ENCODE measurements at places on chromosomes 5 and 9.
A peak's percentile ranks its signal among the peaks of the same experiment; 100 is the strongest.

DNA sequence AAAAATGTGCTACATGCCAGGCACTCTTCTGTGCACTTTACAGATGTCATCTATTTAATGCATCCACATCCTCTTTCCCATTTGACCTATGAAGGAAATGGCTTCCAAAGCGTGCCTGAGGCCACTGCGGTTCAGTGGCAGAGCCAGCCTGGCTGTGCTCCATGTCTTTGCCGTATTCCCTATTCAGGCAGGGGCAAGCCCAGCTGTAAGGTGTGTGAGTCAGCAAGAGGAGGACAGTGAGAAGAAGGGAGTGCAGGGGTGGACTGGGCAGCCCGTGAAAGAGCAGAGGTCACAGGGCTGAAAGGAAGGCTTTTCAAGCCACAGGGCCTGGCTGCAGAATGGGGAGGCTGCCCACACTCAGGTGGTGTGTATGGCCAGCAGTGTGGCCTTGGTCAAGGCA lies 91.7 kb downstream of the HRH2 start:
- no peak for DNase-seq

DNA sequence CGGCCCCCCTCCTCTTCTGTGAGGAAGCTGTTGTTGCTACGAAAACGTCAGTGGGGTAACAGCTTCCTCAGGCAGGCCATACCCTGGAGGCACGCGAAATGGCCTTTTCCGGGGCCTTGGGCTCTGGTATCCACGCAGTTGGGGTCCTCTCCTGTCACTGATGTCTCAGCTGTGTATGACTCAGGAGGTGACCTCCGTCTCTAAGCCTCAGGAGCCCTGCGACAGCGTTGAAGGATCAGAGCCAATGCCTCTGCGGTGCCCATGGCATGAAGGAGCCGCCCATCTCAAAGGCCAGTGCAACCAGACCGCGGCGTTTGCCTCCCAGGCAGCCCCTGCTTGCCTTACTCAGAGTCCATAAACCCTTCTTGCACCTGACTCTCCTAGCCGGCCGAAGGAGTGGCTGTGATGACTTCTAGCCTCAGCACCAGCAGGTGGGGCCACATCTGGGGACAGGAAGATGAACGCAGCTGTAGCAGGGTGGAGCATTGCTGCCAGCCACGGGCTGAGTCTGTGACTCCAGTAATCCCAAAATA lies 1.0 kb upstream of the MXD3 start:
- peak; percentile 16 for DNase-seq

GRCh38 chr9:73869264-73869663 lies 627.9 kb upstream of the RORB start:
- DNase-seq, result peak; percentile 29

DNA sequence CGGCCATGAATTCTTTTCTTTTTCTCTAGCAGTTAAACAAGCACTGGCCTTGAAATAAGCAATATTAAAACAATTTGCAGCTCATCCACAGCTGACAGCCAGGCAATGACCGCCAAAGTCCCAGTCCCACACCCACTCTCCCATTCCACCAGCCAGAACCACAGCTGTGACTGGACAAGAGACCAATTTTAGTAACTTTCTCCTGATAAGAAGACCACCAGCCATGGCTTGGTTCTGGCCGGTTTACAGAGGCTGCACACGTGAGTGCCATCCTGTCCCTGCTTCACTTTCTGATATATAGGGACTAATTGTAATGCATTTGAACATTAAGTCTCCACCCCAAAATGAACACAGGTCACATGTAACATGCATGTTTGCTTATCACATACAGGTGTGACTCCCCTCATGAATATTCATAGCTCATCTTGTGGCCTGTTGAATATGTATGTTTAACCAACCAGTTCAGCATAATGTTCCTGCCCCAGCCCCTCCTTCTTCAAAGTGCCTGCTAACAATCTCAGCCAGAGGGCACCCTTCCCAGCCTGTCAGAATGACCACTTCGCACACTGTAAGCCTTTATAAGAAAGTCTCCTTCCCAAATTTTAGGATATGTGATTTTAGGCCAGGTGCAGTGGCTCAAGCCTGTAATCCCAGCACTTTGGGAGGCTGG lies 23.9 kb upstream of the FANCC start:
- no peak for DNase-seq

DNA sequence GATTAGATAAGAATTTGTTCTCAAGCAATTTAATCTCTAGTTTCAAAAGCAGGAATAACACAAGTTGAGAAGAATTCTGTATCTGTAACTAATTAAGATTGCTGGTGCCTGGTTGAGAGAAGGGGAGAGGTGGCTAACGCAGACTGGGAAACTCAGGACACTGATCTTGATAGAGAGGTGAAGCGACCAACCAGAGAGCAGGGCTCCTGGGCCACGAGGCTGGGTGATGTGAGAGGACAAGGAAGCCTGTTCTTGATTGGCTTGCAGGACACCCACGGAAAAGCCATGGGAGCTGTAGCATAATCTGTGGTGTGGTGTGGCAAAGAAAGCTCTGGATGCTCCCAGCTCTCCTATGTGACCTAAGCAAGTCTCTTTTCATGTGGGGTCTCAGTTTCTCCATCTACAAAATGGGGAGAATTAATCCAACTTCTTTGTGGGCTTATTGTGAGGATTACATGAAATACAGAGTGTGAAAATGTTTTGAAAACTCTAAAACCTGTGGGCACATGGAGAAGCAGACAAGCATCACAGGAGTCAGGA lies 594.1 kb upstream of the BRINP1 start:
- DNase-seq, result no peak

GRCh38 chr9:136550439-136551289 lies 4.8 kb upstream of the NOTCH1 start:
- no peak for DNase-seq

GRCh38 chr9:38202336-38202938 lies 133.4 kb upstream of the SHB start:
- DNase-seq, result no peak

GRCh38 chr5:136242611-136243010 lies 49.6 kb upstream of the SMIM32 start:
- no peak for DNase-seq

GRCh38 chr5:87430863-87431457 lies 18.2 kb upstream of the CCNH start:
- no peak for DNase-seq

GRCh38 chr9:134025606-134026541 lies 593 bp downstream of the BRD3OS start:
- peak; percentile 30 for DNase-seq

- DNase-seq, result no peak
Measured at GRCh38 chr9:1400983-1401382, 350.8 kb downstream of the DMRT2 start.

DNA sequence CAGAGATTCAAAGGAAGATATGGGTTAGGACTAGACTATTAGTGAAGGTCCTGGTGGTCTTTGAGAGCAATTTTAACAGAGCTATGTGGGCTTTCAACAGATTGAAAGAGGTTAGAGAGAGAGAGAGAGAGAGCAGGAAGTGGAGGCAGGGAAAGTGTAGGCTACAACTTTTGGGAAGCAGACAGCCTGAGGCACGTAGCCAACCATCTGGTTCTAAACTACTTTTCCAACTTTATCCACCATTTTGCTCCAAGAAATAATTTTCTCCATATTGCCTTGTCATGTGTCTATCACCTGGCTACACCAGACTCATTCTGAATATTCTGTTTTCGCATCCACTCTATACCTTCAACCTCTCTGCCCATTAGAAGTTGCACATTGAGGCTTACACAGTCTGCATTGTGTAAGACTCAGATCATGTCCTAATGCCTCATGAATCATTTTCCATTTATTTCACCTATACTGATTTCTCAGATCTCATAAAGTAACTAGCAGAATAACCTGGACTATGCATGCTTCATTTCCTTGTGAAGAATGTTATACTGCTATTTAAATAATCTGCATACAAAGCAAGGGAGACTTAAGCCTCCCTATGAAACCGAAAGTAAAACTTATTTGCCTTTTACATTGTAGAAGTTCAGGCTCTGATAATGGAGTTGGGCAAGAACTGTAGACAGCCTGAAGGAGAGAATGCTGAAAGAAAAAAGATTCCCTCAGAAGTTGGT lies 235.6 kb downstream of the ELAVL2 start:
- DNase-seq, result no peak

GRCh38 chr9:112849363-112849922 lies 41.2 kb downstream of the SLC46A2 start:
- DNase-seq, result no peak

GRCh38 chr5:10875201-10875768 lies 114.3 kb upstream of the DAP start:
- DNase-seq, result no peak

DNA sequence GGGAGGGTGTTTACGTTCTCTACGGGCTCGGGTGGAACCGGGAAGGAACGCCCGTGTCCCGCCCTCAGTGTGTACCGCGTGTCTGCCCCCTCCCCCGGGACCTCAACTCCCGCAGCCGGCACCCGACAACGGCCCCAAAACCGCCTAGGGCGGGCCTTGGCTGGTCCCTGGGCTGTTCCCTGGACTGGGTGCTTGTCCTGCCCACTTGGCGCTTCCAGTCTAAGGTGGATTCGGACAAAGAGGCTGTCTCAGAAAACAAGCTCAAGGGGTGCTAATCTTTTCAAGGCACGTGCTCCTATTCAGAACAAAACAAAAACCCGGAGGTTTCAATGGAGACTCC lies 379 bp upstream of the CLK4 start:
- no peak for DNase-seq

All from NCI-H1092 treated with DMSO at 0.1 percent for 48 hours (cell line).